ENCODE measurements at places on chromosomes 3 and 15.

DNA sequence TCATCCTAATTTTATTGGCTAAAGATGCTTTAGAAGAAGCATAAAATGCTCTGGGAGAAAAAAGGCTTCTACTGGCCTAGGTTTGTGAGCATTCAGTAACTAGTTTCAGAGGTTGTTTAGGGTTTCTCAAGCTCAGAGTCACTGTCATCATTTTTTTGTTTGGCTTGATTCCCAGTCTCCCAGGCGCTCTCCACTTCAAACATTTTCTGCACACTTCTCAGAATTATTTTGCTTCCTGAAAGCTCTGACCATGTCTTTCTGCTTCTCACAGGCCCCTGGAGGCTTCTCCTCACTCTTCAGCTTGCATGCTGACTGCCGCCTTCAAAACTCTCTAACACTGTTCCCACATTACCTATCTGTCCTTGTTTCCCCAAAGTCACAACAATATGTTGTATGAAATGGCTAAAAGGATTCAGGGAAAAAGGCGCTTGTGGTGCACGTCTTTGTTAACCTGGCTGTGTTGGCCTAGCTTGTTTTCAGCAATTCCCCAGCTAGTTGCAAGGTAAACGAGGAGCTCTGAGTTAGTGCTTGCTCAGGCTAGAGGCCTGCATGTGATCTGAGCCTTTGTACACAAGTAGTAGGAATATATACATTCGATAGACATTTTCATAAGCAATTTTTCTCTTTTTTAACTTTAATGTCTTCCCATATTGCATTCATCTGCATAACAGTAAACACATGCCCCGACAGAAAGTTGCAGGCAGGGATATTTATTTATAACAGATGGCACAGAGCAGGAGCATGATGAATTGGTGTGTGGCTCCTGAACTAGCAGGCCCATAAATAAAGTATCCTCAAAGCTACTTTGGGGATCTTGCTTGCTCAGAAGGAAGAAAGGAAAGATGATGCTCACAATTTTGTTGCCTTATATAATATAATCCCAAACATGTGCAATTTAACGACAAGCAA lies 129.2 kb upstream of the DPH6 start:
- DNase-seq = no peak

DNA sequence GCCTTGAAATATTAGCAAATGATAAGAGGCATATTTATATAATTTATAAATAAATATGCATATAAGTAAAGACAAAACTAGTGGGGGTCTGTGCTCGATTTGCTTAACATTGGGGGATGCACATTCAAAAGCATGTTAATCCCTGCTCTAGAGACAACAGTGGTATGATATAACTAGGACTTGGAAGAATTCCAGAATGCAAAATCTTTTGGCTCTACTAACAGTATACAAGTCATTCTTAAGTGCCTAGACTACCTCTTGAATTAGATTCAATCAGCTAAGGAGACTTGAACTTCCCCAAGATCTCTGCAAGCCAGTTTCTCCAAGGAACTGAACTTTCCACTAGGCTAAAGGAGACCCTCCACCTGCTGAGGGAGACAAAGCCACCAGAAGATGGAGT lies 282.7 kb upstream of the RORA start:
- DNase-seq = no peak

DNA sequence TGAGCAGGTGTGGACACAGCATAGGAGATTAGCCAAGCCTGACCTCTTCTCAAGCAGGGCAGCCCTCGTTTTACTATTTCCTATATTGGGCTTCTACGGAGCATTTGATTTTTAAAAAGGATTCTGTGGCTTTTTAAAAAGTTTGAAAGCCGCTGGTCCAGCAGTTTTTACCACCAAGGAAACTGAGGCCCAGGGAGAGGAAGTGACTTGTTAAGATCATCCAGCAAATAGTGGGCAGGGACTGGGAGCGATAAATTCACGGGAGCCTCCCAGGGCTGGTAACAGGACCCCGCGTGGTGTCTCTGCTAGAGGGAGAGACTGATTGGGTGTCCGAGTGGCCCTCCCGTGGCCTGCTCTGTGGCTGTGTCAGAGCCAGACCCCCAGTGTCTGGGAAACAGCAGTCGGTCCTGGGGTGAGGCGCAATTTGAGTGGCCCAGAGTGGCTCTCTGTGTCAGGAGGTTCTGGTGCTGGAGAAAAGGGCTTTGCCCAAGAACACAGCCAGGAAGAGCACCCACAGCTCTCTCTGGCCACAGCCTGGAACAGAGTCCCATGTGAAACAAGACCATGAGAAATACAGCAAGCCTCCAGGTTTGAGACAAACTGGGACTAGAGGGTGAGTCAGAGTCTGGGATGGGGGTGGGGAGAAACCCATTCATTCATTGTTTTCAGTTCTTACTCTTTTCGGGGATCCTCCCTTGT lies 4.2 kb downstream of the FURIN start:
- DNase-seq = no peak

GRCh38 chr3:43170553-43170952 lies 64.7 kb upstream of the POMGNT2 start:
- DNase-seq = peak; percentile 28

- DNase-seq = no peak
Measured at GRCh38 chr3:151224268-151224866, 21.4 kb upstream of the GPR171 start.

DNA sequence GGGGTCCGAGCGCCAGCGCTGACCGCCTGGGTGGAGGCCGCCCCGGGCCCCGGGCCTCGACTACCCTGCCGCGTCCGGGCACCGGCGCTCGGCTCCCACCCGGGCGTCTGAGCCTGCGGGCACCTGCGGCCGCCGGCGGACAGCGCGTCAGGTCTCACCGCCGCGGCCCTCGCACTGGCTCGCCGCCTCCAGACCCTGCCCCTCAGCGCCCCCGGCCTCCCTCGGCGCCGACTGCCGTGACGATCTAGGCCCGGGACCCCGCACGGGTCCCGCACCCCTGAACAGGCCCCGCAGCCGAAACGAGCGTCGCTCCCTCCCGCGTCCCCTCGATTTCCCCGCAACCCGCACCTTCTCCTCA lies 297 bp downstream of the PRC1 start:
- DNase-seq = no peak

DNA sequence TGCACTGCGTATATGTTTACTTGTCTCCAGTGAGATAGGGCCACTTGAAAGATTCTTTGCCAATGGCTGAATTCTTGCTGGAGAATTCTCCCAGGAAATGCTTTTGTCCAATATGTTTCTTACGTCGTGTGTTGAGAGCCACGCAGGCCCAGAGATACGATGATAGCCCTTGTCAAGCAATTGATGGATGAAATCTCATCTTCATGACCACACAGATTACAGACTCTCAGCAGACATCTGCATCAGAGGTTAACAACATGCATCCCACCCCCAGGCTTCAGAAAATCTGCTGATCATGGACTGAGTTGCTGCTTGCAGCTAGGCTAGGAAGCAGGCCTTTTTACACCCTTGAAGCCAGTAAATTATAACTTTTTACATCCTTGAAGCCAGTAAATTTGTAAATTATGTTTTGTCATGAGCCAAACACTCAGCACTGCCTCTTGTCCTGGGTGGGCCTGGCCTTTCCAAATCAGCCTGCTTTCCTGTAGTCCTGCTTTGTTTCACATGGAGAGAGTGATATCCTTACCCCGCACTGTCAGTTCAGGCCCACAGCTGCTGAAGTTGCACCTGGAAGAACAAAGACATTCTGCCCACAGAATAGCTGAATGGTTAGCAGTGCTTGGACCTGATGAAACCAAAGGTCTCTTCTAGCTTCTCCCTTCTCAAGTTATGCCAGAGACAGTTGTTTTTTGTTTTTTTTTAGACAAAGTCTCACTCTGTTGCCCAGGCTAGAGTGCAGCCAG lies 84.4 kb downstream of the GPR156 start:
- DNase-seq = no peak

DNA sequence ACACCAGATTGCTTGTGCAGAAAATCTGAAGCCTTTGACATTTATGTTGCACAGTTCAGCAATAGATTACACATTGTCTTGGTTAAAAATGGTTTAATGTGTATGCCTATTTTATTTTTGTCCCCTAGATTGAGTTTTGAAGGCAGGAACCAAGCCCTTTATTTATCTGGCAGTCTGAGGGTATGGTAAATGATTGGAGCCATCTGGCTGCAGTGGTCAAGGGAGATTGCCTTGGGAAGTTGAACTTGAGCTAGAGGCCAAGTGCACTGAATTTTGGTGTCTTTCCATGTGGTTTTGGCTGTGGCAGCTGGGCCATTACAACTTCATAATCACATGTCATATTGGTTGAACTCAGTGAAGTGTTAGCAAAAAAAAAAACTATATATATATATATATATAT lies 248.7 kb upstream of the C2CD4B start:
- DNase-seq = no peak

GRCh38 chr15:93107646-93108045 lies 18.6 kb upstream of the RGMA start:
- no peak for DNase-seq

GRCh38 chr3:168417016-168417415 lies 321.3 kb upstream of the GOLIM4 start:
- no peak for DNase-seq

GRCh38 chr15:60299452-60300047 lies 98.2 kb downstream of the ANXA2 start:
- DNase-seq = peak; percentile 32
